ENCODE measurements at places on chromosomes 12 and 14. TPM values are rescaled to one million over a fixed set of nuclear protein-coding genes. Genes with fewer than 3 reads are reported as not detected.

DNA sequence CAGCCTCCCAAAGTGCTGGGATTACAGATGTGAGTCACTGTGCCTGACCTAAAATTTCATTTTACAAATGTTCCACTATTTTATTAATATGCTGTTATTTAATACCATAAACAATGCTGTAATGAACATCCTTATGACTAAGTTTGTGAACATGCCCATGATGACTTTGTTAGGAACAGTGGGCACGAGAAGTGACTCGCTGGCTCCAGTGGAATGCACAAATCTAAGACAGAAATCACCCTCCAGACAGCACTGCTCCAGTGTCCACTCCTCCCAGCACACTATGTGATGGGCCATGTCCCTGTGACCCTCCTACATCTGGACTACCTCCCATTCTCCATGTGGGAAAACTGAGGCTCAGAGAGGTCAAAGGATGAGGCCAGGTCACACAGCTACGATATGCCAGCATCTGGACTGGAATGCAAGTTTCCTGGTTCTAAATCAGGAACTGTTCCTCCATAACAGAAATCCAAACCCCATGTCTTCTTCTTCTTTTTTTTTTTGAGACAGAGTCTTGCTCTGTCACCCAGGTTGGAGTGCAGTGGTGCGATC lies 57.9 kb downstream of the GPR68 start:
- no peaks in the 10 kb centered on the region for H3K27me3 ChIP-seq
- H3K4me3 ChIP-seq: no peak overlapping the region
- no peak for DNase-seq
- no peaks in the 10 kb centered on the region for H3K4me1 ChIP-seq

DNA sequence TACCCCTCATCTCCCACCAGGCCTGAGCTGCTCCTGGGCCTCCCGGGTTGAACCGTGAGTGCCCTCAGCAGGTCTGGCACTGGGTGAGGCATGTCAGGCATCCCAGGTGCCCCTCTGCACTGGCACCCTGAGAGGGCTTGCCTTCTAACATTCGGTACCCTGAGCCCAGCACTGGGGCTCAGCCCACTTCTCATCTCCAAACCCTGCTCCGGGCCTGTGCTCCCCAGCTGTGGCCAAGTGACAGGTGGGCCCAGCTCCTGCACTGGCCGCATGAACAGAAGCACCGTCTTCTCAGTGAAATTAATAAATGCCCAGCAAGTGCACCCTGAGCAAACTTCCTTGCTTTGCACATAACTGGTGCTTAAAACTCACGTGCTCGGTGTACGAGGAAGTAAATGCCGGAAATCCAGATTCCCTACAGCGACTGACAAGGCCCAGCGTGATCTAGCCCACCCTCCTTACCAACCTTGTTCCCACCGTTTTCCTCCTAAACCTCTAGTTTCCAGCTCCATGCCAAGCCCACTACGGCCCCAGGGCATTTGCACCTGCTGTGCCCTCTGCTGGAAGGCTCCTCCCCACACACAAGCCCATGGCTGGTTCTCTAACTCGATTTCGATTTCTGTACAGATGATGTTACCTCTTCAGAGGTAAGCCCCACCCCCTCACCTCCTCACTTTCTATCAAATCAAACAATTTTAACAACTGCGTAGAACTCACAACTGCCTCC lies 115.2 kb upstream of the NCOR2 start:
- no peak for DNase-seq
- H3K4me1 ChIP-seq: peaks cover 4% of the 10 kb centered on the region
- H3K27me3 ChIP-seq: no peaks in the 10 kb centered on the region
- no peak overlapping the region for H3K27ac ChIP-seq

- no peak for DNase-seq
- H3K27ac ChIP-seq: no peak overlapping the region
- no peaks in the 10 kb centered on the region for H3K4me1 ChIP-seq
- no peak overlapping the region for H3K4me3 ChIP-seq
Observed at GRCh38 chr12:107115119-107115518, 21.8 kb upstream of the CRY1 start.

- no peak overlapping the region for H3K27ac ChIP-seq
- no peak overlapping the region for H3K4me3 ChIP-seq
- no peaks in the 10 kb centered on the region for H3K4me1 ChIP-seq
Observed at GRCh38 chr14:93564918-93565317, 134.2 kb downstream of the UNC79 start.

- no peak overlapping the region for H3K27ac ChIP-seq
- H3K4me1 ChIP-seq: no peaks in the 10 kb centered on the region
- H3K27me3 ChIP-seq: no peaks in the 10 kb centered on the region
Observed at GRCh38 chr12:162467-163307, 51.3 kb downstream of the SLC6A12 start.

DNA sequence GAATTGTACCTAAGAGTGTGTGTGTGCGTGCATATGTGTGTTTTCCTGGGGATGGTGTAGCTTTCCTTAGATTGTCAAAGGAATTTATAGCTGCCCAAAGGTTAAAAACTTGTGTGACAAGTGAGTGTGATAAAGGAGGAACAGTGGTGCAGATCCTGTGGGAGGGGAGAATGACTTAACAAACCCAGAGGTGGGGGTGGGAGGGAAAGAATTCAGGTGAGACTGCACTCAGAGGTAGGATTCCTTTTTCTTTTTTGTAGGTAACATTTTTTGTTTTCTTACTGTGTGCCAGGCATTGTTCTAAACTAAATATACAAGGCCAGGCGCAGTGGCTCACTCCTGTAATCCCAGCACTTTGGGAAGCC lies 45.3 kb upstream of the SINHCAF start:
- no peaks in the 10 kb centered on the region for H3K36me3 ChIP-seq
- no peak overlapping the region for H3K4me3 ChIP-seq
- no peak overlapping the region for H3K27ac ChIP-seq
- DNase-seq: no peak
- H3K4me1 ChIP-seq: no peaks in the 10 kb centered on the region
- H3K27me3 ChIP-seq: no peaks in the 10 kb centered on the region

GRCh38 chr12:124179936-124180607 lies 114.8 kb upstream of the RFLNA start:
- no peaks in the 10 kb centered on the region for H3K27me3 ChIP-seq
- no peaks in the 10 kb centered on the region for H3K4me1 ChIP-seq
- no peak for DNase-seq
- H3K4me3 ChIP-seq: no peak overlapping the region

GRCh38 chr14:34436960-34437728 lies 24.9 kb downstream of the SPTSSA start:
- H3K4me3 ChIP-seq: no peak overlapping the region
- no peaks in the 10 kb centered on the region for H3K27me3 ChIP-seq
- no peak overlapping the region for H3K27ac ChIP-seq
- DNase-seq: no peak
- no peaks in the 10 kb centered on the region for H3K36me3 ChIP-seq

DNA sequence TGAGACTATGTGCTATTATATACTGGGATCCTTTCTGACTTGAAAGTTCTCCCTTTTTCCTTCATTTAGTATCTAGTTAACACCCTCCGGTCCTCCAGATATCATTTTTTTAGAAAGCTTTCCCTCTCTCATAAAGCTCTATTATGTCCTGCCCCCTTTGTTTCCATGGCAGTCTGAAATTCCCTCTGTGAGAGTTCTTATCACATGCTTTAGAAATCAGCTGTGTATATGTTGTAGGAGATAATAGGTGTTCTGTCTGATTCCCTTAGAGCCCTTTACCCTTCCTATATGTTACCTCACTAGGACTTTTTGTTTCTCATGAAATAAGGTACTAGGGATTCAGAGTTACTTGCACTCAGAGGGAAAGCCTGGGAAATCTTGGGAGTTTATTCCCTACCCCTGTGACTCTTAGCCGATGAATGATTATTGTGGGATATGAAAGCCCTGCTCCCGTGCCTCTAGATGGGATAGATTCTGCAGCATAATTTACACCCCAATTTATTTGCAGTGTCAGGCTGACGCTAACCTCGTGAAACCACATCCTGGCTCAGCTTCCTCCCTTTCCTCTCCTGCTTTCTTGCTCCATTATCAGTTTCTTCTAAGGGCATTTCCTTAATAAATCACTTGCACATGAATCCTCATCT lies 448.4 kb downstream of the MDGA2 start:
- no peak overlapping the region for H3K4me3 ChIP-seq
- H3K27me3 ChIP-seq: no peaks in the 10 kb centered on the region

DNA sequence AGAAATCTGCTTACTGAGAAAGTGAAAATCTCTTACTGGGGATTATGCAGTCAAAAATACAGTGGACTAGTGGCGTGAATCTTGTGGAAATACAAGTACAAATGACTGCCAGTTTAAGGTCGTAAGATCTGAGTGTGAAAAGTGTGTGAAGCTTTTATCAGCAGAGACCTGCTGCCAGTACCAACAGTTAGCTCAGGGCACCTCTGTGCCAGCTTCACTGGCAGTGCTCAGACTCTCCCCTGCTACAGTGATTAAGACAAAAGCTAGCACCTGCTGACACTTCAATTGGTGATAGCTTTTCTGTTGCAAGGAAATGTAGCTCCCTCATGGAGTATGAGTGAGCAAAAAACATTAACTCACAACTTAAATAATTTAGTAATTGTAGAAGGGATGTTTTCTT lies 185.1 kb downstream of the ANO6 start:
- no peak overlapping the region for H3K27ac ChIP-seq
- no peak for DNase-seq
- H3K27me3 ChIP-seq: no peaks in the 10 kb centered on the region
- H3K4me1 ChIP-seq: no peaks in the 10 kb centered on the region
- no peak overlapping the region for H3K4me3 ChIP-seq
- peaks cover 38% of the 10 kb centered on the region for H3K36me3 ChIP-seq

DNA sequence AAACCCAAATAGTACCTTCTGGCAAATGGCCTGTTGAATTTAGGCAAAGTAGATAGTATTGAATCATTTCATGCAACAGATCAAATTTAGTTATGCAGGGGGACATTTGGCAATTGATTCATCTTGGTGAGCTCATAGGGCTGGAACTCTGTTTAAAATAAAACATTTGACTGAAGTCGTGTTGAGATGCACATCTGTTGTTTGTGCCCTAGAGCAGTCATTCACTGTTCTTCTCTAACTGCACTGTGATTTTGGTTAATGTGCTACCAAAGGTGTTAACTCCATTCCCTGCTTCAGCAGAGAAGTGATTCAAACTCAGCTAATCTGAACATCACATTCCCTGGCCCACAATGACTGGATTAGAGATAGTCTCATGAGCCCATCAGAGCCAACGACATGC lies 44.0 kb upstream of the CSRP2 start:
- peaks cover 3% of the 10 kb centered on the region for H3K27me3 ChIP-seq
- no peaks in the 10 kb centered on the region for H3K36me3 ChIP-seq
- H3K27ac ChIP-seq: no peak overlapping the region
- DNase-seq: no peak
- no peaks in the 10 kb centered on the region for H3K4me1 ChIP-seq
- H3K4me3 ChIP-seq: no peak overlapping the region

GRCh38 chr12:39012870-39013269 lies 107.5 kb upstream of the CPNE8 start:
- H3K27ac ChIP-seq: no peak overlapping the region
- H3K36me3 ChIP-seq: no peaks in the 10 kb centered on the region
- no peaks in the 10 kb centered on the region for H3K4me1 ChIP-seq
- no peaks in the 10 kb centered on the region for H3K27me3 ChIP-seq

Gene KCNMB4
- total RNA-seq: 1.8 TPM

GRCh38 chr14:20617138-20618003 lies 24.1 kb downstream of the OR6S1 start:
- H3K27ac ChIP-seq: no peak overlapping the region
- DNase-seq: no peak
- H3K36me3 ChIP-seq: no peaks in the 10 kb centered on the region
- no peak overlapping the region for H3K4me3 ChIP-seq

- DNase-seq: no peak
- no peaks in the 10 kb centered on the region for H3K27me3 ChIP-seq
- peaks cover 45% of the 10 kb centered on the region for H3K36me3 ChIP-seq
- H3K4me3 ChIP-seq: no peak overlapping the region
Observed at GRCh38 chr14:91128699-91129098, 14.8 kb downstream of the DGLUCY start.

DNA sequence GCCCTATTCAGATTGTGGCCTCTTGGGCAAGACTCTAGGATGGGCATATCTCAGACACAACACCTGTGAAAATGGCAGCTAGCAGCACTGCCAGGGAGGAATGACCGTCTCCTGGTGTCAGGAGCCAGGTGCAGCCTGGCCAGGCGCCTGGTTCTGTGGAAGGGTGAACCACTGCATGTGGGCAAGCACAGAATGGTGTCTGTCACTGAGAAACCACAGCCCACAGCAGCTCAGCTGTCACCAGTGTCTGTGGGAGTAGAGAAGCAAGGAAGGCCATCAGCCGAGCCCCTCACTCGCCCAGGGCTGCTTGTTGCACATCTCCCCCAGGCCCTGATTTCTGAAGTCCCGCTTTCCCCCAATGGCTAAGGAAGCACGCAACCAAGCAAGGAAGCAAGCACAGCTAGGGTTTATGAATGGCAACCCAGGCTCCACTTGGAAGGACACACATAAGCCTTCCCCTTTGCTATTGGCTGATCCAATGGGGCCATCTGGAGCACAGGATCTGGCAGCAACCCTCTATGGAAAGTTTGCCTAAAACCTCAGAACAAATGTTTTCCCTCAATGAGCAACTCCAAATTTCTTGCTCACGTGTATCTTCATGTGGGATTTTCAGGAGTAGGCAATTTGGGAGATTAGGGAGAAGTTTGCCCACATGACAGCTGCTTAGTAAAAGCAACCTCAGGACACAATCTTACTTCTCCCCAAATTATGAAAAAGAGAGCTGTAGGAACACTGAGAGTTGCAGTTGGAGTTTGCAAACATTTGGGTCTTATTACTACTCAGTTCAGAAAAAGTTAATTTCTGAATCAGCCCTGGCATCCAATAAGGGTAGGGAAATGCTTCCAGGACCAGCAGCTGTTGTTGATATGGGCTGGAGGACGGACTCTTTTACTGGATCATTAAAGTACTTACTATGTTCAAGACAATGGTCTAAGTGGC lies 44.7 kb downstream of the GPHB5 start:
- no peaks in the 10 kb centered on the region for H3K36me3 ChIP-seq
- no peak overlapping the region for H3K4me3 ChIP-seq
- H3K27ac ChIP-seq: no peak overlapping the region

GRCh38 chr12:52518574-52519386 lies 1.4 kb downstream of the KRT5 start:
- no peaks in the 10 kb centered on the region for H3K36me3 ChIP-seq
- no peak for DNase-seq
- no peak overlapping the region for H3K27ac ChIP-seq
- H3K4me3 ChIP-seq: no peak overlapping the region

- no peaks in the 10 kb centered on the region for H3K36me3 ChIP-seq
- H3K27me3 ChIP-seq: no peaks in the 10 kb centered on the region
- no peak for DNase-seq
- no peaks in the 10 kb centered on the region for H3K4me1 ChIP-seq
- no peak overlapping the region for H3K4me3 ChIP-seq
- no peak overlapping the region for H3K27ac ChIP-seq
Observed at GRCh38 chr14:101083564-101084435, 180.3 kb upstream of the RTL1 start.

Gene SLC6A15
- total RNA-seq: not detected
